Kidney tubule cell (primary cell): ENCODE measurements at places on chromosomes 11 and 22.

DNA sequence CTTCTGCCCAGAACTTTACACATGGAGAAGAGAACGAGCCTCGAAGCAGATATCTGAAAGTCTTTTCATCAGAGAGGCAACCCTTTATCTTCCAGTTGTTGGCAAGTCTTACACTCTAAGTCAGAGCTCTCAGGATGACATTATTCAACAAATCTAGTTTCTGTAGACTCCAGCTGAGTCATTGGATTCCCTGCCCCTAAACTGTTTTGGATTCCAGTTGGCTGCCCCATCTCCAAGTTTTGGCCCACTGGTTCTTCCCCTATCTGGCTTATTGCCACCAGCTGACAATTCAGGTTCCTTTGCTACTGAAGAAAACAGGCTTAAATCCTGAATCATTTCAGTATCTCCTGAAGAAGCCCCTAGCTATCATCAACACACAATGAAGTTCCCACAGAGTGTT lies 14.2 kb downstream of the SAAL1 start:
- peak; percentile 19 for DNase-seq

GRCh38 chr11:58641803-58642581 lies 19.5 kb downstream of the CNTF start:
- no peak for DNase-seq

- peak; percentile 64 for DNase-seq
Observed at GRCh38 chr11:74024261-74025029, 15.6 kb upstream of the UCP3 start.

GRCh38 chr11:70399681-70400112 lies 1.4 kb downstream of the CTTN start:
- DNase-seq: peak; percentile 97

DNA sequence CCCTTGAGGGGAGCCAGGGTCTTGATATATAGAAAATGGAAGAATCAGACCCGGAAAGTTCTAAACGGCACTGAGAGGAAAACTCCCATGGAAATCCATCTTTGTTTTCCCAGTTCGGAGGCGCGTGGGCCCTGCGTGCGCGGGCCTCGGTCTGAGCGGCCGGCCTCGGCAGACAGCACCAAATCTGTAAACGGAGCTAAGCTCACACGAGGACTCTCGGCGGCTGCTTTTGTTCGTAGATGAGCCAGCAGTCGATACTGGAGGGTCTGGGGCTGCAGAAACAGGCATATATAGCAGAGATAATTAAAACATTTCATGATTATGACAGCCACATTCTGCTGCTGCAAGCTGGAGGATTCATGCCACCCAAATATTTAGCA lies 68.5 kb upstream of the PPARA start:
- no peak for DNase-seq

DNA sequence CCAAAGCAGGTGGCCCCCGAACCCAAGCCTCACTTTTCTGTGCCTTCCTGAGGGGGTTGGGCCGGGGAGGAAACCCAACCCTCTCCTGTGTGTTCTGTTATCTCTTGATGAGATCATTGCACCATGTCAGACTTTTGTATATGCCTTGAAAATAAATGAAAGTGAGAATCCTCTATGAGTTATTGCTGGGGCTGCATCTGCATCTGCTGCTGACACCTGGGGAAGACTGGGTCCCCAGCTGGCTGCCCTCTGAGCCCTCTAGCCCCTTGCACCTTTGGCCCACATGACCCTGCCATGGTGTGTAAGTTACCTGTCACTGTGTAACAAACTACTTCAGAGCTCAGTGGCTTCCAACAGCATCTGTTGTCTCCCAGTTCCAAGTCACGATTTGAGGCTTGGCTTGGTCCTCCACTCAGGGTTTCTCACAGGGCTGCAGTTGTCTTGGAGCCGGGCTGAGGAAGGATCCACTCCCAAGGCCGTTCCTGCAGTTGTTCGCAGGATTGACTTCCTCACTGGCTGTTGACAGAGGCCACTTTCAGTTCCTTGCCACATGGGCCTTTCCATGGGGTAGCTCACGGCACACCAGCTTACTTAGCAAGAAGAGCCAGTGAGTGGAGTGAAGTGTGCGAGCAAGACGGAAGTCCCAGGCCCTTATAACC lies 13.5 kb upstream of the UVRAG start:
- no peak for DNase-seq

- peak; percentile 62 for DNase-seq
Observed at GRCh38 chr11:65112546-65113360, 1.1 kb downstream of the TM7SF2 start.

GRCh38 chr11:132717824-132718223 lies 814.5 kb downstream of the OPCML start:
- no peak for DNase-seq

DNA sequence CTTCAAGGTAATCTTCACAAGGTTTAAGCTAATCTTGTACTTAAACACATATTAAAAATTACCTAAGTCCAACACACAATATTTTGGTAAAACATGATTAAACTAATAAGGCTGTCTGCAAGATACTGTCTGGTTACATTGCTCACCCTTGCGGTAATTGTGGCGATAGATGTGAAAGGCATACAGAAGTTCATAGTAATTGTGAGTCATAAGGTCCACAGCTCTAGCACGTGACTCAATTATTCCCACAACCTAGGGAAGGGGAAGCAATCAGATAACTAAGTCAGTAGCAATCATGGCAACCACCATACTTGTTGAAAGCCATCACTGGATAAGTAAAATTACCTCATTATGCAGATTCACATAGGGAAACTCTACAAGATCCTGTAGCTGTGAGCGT lies 30.5 kb upstream of the FNBP4 start:
- DNase-seq: peak; percentile 77

DNA sequence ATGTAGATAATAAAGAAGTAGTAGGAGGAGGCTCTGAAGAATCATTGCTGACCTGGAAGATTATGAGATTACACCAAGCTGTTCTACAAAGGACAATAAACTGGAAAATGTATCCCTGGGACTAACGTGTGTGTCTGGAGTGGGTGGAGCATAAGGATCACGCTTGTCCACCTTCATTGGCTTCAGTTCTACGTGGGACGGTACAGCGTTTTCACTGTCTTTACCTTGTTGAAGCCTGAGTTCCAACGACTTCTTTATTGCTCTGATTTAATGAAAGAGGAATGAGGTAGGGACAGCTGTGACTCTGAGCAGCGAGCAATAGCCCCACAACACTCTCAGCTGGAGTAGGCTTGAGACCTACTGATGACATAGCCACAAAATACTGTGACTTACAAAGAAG lies 87.0 kb downstream of the ARHGAP42 start:
- DNase-seq: no peak

- DNase-seq: peak; percentile 89
Observed at GRCh38 chr22:44309137-44309536, 3.6 kb downstream of the SHISAL1 start.

DNA sequence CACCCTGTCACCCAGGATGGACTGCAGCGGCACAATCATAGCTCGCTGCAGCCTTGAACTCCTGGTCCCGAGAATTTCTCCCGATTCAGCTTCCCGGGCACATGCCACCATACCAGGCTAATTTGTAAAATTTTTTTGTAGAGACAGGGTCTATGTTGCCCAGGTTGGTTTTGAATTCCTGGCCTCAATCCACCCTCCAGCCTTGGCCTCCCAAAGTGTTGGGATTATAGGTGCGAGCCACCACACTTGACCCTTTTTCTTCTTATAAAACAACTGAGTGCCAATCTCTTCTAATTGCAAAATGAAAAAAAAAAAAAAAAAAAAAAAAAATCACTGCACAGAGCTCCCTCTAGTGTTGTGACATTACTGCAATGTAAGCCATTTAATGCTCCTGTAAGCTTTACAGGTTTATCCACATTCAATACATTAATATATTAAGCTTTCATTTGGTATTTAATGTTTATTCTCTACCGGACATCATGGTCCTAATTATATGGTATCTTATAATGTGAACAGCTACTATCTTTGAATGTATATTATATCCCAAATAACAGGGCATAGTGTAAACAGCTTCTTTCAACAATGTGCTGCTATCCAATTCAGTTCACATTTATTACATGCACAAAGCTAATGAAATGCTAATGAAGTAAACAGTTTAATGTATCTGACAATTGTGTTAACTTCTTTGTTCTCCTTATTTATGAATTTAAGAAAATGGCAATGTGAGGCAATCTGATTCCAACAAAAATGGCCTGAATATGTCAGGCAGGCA lies 44.6 kb downstream of the COPB1 start:
- peak; percentile 47 for DNase-seq

DNA sequence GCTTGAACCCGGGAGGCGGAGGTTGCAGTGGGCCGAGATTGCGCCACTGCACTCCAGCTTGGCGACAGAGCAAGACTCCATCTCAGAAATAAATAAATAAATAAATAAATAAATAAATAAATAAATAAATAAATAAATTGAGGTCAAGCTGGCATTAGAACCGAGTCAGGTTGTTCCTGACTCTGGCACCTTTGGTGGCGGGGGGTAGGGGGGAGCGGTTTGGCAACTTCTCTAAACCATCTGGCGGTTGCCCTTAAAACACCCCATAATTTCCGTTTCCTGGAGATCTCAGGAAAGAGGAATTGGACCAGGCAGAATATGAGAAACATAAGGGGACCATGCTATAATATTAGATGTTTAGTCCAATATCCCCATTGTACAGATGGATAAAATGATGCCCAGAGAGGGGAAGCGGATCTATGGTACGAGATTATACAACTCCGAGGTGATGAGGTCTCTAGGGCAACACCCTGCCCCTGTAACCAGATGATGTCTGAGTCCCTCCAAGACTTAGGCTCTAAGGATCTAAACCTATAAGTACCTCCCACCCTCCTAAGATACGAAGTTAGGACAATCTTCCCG lies 785 bp downstream of the CLPB start:
- DNase-seq: no peak

GRCh38 chr11:9169595-9170295 lies 78.3 kb upstream of the SCUBE2 start:
- peak; percentile 79 for DNase-seq

DNA sequence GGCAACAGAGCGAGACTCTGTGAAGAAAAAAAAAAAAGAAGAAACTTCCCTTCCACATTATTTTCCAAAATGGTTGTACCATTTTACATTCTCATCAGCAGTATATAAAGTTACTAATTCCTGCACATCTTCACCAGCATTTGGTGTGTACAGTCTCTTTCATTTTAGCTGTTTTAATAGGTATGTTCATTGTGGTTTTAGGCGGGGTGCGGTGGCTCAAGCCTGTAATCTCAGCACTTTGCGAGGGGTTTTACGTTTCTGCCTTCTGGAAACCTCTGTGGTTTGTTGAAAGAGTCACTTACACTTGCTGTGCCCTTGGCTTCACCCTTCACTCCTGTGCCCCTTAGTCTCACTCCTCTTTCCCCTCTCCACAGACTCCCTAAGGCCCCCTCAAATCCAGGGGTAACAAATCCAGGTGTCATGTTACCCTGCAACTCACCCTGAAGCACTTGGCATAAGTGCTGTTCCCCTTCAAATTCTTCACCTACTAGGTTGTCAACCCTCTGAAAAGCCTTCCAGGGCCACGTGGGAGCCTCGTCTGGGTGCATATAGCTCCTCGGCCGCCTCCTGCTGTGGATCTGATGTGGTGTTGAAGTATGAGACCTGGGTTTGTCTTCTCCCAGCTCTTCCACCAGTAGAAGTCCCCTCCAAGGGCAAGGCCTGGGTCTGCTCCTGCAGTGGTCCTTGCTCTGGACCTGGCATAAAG lies 20.8 kb downstream of the TOB2 start:
- no peak for DNase-seq

DNA sequence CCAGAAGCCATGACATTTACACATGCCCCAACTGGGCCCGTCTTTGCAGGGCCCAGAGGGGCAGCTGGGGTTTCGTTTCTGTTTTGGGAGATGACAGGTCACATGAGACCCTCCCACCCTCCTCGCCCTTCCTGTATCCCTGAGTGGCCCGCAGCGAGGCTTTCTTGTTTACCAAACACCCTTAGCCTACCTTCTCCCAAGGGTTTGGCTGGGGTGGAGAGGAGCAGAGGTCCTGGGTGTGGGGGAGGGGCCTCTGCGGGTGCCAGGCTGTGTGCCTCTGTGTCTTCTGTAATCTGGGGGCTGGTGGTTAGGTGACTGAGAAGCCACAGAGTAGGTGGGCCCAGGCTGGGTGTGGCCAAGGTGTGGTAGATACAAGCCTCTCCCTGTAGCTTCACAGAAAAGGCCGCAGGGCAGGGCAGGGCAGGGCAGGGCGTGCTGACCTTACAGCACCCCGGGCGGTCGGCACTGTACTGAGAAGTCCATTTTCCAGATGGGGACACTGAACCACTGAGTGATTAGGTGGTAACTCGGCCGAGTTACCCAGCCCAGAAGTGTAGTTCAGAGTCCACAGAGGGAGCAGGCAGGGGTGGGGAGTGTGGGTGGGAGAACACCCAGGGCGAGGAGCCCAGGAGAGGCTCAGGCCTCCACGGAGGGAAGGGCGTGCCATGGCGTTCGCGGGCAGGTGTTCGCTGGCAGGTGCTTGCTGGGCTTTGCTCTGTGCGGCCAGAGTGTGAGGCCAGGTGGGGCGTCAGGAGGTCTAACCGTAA lies 8.7 kb downstream of the PRR5 start:
- no peak for DNase-seq

DNA sequence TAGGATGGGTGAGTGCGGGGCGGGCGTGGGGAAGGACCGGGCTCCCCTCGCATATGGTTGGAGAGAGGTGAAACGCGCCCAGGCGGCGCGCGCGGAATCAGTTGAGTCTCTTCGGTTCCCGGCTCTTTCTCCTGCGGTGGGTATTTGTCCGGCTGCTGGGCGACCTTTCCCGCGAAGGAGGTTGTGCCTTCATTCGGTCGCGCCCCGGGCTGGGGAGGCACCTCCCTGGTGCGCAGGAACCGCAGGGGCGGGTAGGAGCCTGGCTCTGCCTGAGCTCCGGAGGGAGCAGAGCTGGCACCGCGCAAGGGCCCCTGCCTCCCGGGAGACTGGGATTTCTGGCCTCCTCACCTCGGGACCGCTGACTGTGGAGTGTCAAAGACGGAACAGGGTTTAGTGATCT lies 27.5 kb downstream of the SAA4 start:
- DNase-seq: no peak
